ENCODE measurements at places on chromosomes 4 and X. TPM values are rescaled to one million over a fixed set of nuclear protein-coding genes. Genes with fewer than 3 reads are reported as not detected.

The PARM1 gene
- total RNA-seq: 0.07 TPM

The CCKAR gene
- total RNA-seq: not detected

The HTRA3 gene
- total RNA-seq: 6.3 TPM

The CDKL2 gene
- total RNA-seq: not detected

The PTPN13 gene
- total RNA-seq: 0.27 TPM

The NAA10 gene
- 166 TPM for total RNA-seq

The STK26 gene
- 2.5 TPM for total RNA-seq

The PAGE4 gene
- total RNA-seq: not detected

Data from mammary microvascular endothelial cell (primary cell).